ENCODE measurements at places on chromosomes 12 and 14. TPM values are rescaled to one million over a fixed set of nuclear protein-coding genes. Genes with fewer than 3 reads are reported as not detected.

GRCh38 chr12:93664573-93665138 is 12.5 kb upstream of the CRADD start:
- no peak for DNase-seq

- DNase-seq, result no peak
Observed at GRCh38 chr14:95901054-95901453, 24.4 kb downstream of the TUNAR start.

- no peak for DNase-seq
Observed at GRCh38 chr14:75717729-75718128, 56.7 kb downstream of the TTLL5 start.

DNA sequence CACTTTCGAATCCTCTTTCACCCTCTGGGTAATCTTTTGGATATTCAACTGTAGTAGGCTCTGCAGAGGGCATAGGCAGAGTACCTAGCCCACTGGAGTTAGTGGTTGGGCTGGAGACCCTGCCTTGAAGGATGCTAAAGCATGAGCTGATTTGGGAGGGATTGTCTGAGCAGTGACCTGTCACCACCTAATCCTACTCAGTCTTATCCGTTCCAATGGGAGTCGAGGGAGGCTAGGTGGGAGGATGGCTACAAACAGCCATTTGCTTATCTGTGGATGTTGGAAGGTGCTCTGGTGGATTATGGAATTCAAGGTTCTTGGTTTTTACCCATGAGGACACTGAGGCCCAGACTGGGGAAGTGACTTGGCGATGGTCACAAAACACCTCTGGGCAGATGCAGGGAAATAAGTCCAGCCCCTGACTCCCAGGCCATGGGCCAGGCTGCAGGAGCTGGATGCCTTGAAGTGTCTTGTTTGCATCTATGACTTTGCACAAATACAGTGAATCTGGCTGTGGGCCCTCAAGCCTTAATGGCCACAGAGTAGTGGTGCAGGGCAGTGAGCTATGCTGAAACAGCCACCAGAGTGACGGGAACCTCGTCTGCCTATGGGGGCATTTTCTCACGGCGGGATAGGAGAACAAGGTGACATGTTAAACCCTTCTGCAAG is 3.7 kb downstream of the KMT5A start:
- no peak for DNase-seq

GRCh38 chr12:48978291-48978740 is at the start of gene WNT1:
TSS of gene WNT1 (plus strand) at chr12:48978322. CDS start at chr12:48978651, 329 bp downstream.
- no peak for DNase-seq

DNA sequence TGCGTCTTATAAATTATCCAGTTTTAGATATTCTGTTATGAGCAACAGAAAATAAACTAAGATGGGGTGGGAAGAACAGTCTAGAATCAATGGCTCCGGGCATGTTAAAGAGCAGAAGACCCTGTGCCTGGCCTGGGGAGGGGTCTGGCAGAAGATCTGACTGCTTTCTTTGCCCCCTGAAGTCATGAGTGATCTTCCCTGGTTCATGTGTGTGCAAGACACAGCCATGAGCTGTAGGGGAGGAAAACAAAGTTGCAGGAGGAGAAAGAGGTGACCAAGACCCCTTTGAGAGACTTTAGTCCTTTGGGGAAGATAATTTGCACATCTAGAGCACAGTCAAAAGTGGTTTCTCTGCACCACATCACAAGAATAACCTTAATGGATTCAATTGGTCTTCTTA is 4.8 kb downstream of the LACRT start:
- no peak for DNase-seq

GRCh38 chr14:75783184-75783583 is 122.1 kb downstream of the TTLL5 start:
- no peak for DNase-seq

DNA sequence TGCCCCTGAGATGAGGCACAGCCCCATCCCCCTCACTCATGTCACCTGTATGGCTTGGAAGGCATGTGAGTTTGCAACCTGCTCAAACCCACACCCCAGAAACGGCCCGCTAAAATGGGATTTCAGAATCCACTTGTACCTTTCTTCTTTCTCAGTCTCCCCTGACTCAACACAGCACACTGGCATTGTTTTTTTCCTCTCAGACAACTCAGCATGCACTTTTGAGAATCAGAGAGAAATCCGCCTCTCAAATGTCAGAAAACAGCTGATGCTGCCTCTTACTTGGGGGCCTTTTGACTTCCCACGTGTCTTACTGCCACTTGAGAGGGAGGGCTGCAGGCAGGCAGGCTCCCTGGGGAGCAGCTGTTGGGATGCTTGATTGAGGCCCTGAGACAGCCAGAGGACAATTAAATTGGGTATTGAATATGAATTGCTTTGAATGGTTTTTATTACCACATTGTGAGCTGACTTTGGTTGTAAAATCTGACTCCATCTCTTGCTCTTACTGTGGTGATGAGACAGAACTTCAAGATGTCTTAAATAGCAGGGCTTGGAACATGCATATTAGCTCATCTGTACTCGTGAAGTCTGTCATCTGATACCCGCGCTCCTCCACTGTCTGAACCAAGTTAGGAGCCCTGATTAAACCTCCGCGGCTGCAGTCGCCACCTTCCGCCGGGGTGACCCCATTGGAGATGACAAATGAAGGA is 96.6 kb downstream of the APAF1 start:
- peak; percentile 4 for DNase-seq

DNA sequence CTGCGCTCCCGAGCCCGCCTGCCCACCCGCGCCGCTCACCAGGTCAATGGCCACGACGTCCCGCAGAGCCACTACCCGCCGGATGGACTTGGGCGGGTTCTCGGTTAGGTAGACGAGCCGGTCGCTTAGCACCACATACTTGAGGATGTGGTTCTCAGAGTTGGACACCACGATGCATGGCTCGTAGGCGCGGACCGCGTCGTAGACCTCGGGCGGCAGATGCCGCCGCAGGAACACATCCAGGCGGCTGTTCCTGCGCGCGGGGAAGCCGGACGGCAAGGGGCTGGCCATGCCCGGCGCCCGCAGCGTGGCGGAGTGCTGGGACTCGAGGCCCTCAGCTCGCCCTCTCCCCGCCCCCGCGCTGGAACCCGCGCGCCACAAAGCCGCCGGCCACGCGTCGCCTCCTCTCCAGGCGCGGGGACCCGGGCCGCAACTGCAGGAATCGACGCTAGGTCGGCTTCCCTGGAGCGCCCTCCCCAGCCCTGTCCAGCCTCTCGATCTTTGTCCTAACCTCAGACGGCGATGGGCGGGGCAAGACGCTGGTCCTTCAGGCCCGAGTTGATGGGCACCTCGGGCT is at the start of gene C12orf56:
Gene C12orf56, minus strand, starts transcription at position 484 of the 577 bp plus-strand sequence. Its CDS starts 193 bp downstream, at position 291.
- peak; percentile 26 for DNase-seq

- no peak for DNase-seq
Observed at GRCh38 chr12:24360057-24360456, 410.6 kb upstream of the SOX5 start.

DNA sequence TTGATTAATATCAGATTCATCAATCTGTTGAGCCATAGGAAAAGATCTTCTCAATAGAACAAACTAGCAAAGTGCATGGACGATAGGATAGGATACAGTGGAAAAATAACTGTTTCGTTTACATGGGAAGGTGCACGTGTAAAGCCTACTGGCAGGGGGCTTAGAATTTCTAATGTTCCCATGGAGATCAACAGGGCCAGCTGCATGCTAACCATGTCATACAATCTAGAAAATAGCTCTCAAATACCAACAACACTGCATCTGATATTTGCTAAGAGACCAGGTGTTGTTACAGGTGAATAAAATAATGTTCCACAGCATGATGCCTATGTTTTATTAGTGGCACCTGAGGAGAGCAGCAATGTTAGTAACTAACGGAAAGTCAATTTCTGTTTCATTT is 72.5 kb downstream of the ACSS3 start:
- no peak for DNase-seq

DNA sequence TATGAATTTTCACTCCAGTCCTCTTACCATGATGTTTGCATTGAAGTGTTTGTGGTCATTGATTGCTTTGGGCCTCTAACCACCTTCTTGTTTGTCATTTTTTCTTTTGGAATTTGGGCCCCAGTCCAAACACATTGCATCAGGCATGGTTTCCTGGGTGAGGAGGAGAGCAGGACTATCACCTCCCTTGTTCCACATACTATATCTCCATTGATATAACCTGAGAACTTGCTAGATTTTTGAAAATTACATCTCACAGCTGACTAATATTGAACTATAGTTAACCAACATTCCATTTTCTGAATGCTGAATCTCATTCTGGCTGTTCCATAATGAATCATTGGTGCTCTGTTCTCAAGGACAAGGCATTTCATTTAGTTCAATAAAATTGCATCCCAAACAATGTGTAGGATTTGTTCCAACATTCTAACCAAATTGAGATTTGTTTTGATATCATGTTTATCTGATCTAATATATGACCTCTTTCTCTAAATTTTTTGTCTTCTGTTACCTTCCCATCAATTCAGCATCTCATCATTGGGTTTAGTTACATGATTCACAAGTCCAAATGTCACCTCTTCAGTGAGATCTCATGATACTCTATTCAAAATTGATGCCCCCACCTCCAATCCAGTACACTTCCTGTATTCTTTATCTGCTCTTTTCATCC is 329.0 kb downstream of the ZFP36L1 start:
- no peak for DNase-seq

AKAP3 gene
- total RNA-seq, result 2.1 TPM

PNN gene
- total RNA-seq, result 111 TPM

GLT1D1 gene
- total RNA-seq, result 0.30 TPM

RERG gene
- not detected for total RNA-seq

CD69 gene
- total RNA-seq, result 152 TPM

STK38L gene
- 32.0 TPM for total RNA-seq

MED6 gene
- 66.6 TPM for total RNA-seq

SLCO1B1 gene
- not detected for total RNA-seq

NOVA1 gene
- total RNA-seq, result 0.10 TPM

Data from activated naive CD8-positive, alpha-beta T cell treated with anti-CD3 and anti-CD28 coated beads for 36 hours (primary cell).